ENCODE measurements at places on chromosomes 2 and 18.

GRCh38 chr2:31419386-31419785 is 4.8 kb upstream of the XDH start:
- DNase-seq: no peak

GRCh38 chr2:202096736-202097135 is 23.7 kb downstream of the KIAA2012 start:
- DNase-seq: no peak

GRCh38 chr2:100909534-100910081 is 89.7 kb downstream of the NPAS2 start:
- DNase-seq: no peak

DNA sequence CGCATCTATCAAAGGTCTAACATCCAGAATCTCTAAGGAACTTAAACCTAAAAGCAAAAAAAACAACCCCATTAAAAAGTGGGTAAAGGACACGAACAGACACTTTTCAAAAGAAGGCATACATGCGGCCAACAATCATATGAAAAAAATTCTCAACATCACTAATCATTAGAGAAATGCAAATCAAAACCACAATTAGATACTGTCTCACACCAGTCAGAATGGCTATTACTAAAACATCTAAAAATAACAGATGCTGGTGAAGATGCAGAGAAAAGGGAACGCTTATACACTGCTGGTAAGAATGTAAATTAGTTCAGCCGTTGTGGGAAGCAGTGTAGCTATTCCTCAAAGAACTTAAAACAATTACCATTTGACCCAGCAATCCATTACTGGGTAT is 38.0 kb downstream of the PPP3R1 start:
- DNase-seq: no peak

- DNase-seq: no peak
Measured at GRCh38 chr2:57407772-57408201, 638.8 kb upstream of the VRK2 start.

DNA sequence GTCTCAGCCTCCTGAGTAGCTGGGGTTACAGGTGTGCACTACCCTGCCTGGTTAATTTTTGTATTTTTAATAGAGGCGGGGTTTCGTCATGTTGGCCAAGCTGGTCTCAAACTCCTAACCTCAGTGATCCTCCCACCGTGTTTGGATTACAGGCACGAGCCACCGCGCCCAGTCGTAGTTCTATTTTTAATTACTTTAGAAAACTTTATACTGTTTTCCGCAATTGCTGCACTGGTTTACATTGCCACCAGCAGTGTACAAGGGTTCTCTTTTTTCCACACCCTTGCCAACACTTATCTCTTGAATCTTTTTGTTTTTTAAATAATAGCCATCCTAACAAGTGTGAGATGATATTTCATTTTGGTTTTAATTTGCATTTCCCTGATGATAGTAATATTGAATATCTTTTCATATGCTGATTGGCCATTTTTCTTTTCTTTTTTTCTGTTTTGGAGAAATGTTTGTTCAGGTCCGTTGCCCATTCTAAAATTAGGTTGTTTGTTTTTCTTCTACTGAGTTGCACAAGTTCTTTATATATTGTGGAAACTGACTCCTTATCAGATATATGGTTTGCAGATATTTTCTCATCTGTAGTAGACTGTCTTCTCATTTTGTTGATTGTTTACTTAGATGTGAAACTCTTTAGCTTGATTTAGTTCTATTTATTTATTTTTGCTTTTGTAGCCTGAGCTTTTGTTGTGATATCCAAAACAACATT is 16.9 kb downstream of the ALMS1 start:
- DNase-seq: no peak

DNA sequence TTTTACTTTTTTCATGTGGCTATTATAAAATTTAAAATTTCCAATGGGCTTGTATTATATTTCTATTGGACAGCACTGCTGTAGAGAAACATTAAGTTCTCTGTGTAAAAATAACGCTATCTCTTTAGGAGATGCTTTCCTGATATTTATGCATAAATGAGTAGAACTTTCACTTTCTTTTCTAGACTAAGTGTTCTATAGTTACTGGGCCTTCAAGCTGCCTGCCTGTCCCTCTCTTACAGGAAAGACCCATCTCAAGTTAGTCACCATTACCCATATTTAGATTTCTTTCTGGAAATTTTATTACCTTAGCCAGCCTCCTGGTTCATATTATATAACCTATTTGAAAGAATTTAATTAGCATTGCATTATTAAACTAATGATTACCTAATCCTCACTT is 4.8 kb downstream of the ITGA4 start:
- DNase-seq: no peak

DNA sequence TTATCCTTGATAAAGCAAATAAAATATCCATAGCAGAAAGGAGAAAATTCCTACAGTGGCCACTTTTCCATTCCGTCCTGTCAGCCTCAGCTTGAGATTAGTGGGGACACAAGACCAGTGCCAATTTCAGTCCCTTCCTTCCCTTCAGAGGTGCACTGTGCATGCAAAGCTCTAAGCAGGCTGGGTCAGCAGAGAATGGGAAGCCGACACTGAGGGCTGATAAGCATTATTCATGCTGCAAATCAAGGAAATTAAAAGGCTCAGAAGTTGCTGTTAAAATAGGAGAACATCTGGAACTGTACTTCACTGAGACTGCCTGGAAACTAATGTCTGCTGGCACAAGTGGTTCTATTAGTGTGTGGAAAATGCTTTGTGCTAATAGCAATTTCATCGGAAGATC is 534.3 kb downstream of the ADCYAP1 start:
- DNase-seq: no peak

DNA sequence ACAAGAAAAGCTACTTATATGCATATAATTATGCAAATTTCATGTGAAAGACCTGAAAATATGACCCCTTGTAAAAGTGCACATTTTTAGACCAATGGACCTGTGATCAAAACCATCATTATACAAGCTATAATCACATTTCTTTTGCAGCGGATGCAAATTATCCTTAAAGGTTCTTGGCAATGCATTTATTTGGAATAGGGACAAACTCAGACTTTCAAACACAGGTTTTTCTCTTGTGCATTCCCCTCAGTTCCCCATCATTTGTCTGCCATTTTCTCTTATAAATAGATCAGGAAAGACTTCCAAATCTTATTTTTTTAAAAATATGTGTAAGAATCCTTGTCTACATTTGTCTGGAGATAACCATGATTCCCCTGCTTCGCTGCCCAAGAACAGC is 954.2 kb upstream of the NRXN1 start:
- no peak for DNase-seq

GRCh38 chr18:63997041-63997440 is 27.2 kb downstream of the SERPINB8 start:
- no peak for DNase-seq

GRCh38 chr2:186518291-186518690 is 32.2 kb downstream of the ZC3H15 start:
- DNase-seq: no peak

DNA sequence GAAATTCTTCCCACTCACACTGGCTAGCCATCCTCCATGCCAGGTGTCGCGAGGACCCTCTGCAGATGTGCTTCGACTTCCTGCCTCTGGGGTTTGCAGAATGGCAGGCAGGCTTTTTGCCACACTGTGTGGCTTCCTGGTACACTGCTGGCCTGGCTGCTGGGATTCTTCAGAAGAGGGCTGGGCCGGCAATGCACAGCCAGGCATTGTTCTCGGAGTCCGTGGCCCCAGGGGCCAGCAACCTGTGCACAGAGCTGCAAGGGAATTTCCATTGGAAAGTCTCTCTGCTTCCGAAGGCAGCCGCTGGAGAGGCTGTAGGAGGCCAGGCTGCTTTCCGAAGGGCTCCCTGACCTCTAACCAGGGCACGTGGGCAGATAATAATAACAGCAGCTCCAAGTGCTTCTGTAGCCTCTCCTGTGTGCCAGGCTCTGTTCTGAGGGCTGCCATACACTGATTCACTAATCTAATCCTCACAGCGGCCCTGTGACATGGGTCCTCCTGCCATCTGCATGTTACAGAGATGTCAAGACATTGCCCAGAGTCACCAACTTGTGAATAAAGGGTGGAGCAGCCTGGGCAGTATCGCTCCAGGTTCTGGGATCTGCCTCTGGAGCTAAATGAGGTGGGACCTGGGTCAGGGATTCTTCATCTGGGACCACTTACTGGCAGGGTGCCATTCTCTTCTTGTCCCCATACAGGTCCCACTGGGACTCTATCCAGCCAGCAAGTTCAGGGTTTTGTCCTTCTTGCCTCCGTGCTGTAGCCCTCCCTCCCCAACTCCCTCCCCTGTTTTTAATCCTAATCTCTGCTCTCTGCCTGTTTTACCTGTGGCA is 5.0 kb downstream of the LDLRAD4 start:
- no peak for DNase-seq

DNA sequence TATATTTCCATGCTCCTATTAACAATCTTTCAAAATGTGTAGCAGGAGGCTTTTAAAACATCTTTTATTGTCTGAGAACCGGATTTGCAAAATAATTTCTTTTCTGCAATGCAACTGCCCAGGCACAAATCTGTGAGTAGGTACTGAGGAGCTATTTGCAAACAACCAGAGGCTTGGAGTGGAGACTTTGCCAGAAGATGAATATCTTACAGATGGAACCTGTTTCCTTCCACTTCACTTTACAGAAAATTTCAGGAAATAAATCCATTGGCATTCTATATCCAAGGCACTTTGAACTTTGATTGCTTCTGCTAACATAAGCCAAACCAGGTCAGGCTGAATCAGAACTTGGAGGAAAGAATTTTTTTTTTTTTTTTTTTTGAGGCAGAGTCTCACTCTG is 237.4 kb upstream of the REV1 start:
- no peak for DNase-seq

DNA sequence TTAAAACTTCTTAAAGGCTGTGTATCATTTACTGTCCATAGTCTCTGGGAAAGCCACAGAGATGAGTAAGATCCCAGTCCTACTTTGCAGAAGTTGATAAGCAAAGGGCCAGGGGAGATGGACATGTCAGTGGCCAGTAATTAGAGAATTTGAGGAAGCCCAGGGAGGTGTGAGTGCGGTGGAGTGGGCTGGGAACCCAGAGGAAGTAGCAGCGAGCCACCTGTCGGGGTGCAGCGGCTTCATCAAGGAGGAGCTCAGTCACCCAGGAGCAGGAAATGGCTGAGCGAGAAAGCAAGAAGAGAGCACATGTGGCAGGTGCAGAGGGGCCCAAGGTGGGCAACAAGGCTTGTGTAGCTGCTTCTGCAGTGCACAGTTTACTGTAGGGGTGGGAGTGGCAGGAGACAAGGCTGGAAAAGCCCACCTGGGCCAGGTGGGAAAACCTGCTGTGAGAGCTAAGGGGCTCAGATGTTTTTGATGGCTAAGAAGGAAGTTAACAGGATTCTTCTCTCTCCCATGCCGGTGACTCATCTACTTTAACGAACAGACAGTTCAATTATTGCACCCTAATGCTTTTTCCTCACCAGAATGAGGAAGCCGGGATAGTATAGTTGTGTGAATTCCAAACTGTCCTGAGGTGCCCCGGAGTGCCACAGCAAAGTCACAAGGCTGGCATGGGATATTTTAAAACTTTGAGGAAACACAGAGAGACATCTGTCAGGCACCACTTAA is 34.8 kb upstream of the MGAT5 start:
- DNase-seq: no peak

- DNase-seq: peak; percentile 93
Measured at GRCh38 chr2:235639428-235639773, 145.6 kb downstream of the AGAP1 start.

Measured in fibroblast of the conjunctiva (primary cell).